Hepatic stellate cell (primary cell): ENCODE measurements at places on chromosomes 11 and 22.

DNA sequence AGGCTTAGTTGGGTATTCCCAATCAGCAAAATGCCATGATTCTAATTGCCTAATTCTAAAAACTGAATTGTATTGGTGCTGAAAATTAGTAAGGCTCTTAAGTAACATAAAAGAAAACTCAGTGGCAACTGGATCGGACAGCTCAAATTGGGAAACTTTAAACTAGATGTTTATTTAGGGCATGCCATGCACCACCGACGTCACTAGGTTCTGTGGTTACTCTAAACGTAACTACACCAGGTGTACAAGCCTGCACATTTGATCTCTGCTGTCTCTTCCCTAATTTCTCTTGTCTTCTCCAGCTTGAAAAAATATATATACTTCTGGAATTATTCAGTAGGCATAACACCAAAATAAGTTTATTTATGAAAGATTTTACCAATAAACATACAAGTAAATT, 378.2 kb downstream of the DCDC1 start:
- no peak for DNase-seq

DNA sequence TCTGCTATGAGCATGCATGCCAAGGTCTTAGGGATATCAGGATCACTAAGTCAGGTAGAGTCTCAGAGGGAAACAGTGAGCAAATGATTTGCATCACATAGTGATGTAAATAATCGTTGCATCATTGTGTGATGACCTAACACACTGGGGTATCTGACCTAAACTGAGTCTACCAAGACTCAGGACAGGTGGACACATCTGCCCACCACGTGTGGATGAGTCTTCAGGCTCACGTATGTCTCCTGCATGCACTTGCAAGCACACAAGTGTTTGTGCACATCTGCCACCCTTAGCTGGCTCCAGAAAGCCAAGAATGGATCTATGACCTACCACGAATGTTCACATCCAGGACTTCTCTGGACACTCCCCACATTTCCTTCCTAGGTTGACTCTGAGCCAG, 111.2 kb downstream of the FEZ1 start:
- DNase-seq: no peak

DNA sequence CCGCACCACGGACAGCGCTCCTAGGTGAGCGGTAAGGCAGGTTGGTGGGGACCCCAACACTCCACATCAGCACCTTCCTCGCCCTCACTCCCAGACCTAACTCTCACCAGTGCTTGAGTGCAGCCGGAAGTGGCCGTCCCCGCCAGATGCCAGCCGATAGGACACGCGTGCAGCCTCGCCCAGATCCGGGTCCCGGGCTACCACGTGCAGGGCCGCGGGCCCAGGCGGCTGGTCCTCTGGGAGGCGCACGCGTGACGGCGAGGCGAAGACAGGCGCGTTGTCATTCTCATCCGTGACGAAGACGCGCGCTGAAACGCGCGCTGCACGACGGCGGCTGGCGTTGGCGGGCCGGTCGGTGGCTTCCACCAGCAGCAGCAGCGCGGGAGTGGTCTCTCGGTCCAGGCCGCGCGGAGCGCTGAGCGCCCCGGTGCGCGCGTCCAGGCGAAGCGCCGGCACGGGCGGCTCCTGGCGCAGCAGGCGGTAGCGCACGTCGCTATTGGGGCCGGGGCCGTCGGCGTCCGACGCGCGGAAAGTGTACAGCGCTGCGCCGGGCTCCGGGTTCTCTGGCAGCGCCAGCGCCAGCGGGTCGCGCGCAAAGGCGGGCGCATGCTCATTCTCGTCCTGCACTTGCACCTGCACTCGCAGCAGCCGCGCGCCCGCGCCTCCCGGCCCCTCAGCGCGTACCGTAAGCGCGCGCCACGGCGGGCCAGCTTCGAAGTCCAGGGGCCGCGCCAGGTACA, 10.8 kb upstream of the TPP1 start:
- no peak for DNase-seq

DNA sequence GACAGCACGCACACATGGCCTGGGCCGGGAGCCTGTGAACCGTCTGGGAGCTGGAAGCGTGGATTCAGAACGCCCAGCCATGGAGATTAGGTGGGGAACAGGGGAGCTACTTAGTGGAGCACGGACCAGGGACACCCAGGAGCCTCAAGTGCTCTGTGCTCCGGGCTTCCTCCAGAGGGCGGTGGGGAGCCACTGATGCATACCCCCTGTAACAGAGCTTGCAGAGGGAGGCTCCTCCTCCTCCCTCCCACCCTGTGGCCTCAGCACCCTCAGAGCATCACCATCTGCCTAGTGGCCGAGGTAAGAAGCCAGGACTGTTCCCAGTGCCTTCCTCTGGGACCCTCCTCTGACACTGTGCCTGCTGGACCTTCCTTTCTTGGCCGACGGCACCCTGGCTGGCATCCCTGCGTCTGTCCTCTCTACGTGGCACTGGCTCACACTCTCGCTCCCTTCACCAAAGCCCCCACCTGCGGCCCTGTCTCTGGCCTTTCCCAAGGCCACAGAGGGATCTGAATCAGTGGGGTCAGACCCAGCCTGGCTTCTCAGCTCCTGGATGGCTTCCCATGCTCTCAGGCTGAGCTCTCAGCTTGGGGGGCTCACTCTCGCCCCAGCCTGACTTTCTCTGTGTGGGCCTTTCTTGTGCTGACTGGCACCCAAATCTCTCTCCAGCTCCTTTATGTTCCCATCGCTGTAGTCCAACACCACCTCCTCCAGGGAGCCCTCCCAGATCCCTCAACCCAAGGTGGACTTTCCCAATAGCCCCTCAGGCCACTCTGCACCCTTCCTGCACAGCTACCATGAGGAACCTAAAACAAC, 780.9 kb downstream of the BRD1 start:
- DNase-seq: no peak

- DNase-seq: no peak
These were observed 175.9 kb downstream of the NTM start for GRCh38 chr11:131546218-131546895.

DNA sequence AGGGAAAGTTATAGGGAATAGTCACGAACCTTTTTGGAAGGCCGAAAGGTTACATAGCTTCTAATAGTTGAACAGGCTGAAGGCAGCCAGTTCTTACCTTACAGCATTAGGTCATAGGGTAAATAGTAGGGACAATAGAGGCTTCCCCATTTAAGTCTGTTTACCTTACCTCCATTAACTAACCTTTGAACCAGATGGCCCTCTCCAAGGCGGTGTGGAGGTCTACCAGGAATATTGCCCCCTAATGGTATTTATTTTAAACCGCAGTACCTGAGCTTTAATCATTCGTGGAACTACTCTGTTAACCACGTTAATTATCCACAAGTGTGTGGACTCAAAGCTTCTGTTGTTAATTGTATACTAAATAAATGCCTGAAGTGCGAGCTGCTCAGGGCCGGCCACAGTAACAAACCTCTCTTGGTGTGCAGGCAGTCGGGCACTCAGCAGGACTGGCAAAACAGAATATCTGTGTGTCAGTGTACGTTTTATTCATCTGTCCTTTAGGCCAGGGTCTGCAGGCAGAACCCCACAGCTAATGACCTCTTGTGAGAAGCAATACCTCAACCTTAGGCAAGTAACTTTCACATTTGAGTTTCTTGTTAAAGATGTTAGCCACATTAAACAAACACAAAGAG, 81.7 kb downstream of the PRCP start:
- DNase-seq: no peak

- DNase-seq: no peak
These were observed 321.7 kb upstream of the SYN3 start for GRCh38 chr22:33379836-33380235.
